ENCODE measurements at places on chromosomes 16 and 17.

GRCh38 chr17:13038931-13039665 lies 21.3 kb upstream of the ELAC2 start:
- DNase-seq, result no peak

DNA sequence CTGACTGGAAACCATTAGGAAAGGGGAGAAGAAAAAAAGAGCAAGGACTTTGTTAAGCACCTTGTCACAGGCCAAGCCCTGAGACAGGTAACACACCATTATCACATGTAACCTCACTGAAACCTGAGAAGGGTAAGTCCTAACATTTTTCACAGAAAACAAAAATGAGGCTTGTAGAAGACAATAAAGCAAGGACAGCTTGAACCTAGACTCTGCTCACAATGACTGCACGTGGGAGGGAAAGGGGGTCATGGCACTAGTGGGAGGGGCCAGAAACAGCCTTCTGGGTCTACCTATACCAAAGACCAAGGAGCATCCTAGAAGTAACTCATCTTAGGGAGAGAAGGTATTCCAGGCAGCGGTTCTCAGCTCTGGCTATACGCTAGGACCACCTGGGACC lies 7.5 kb downstream of the TK2 start:
- no peak for DNase-seq

DNA sequence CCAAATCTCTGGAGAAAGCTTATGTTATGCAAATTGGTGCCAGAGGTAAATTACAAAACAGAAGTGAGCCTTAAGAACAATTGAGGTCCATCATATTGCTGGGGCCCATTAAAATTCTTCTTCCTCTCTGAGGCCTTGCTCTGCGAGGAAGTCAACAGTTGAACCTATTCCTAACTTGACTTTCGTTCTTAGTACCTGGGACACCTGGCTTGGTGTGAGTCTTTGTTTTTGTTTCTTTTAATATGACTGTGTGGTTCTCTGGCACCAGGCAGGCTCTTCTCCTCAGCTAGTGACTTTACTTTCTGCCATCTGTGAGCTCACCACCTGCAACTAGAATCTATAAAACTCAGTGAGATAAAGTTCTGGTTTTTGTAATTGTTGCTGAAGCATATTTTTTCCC lies 120.4 kb downstream of the CBLN1 start:
- no peak for DNase-seq

GRCh38 chr16:28990375-28991040 lies 5.7 kb downstream of the LAT start:
- no peak for DNase-seq

- DNase-seq, result no peak
These were observed 178.3 kb downstream of the PRKCB start for GRCh38 chr16:24013864-24014645.

DNA sequence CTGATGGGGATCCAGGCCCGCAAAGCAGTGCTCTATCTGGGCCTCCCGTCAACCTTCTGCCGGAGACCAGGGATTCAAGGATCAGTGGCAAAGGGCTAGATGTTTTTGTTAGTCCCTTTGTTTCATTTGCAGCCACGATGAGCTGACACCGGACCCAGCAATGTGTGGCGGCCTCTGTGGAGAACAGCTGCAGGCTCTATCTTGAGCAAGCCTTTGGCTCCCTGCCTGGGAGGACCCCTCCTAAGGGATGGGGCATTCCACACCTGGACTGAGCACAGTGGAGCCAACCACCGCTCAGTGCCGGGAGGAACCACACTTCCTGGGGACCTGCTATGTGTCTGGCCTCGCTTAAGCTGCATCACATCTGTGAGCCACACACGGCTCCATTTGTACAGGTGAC lies 215.8 kb downstream of the RBFOX3 start:
- no peak for DNase-seq

GRCh38 chr16:82728901-82729300 lies 102.1 kb downstream of the CDH13 start:
- no peak for DNase-seq

DNA sequence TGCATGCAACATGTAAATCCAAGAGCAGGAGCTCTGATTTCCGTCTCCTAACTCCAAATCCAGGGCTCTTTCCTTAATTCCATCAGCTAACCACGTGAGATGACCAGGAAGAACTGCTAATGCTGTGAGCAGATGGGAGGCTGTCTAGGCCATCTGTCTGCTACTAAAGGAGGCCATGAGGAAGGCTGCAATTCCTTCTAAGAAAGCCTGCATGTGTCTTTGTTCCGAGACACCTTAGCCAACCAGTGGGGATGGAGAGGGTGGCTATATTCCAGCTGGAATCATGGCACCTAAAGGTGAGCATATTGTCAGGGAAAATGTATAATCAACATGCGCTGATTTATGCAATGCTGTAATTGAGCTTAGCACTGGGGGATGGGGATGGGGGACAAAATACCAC lies 267.2 kb upstream of the CDH5 start:
- DNase-seq, result no peak

GRCh38 chr16:82134846-82135245 lies 35.2 kb downstream of the MPHOSPH6 start:
- no peak for DNase-seq

- no peak for DNase-seq
These were observed 27.4 kb upstream of the CPNE2 start for GRCh38 chr16:57064995-57065394.

- no peak for DNase-seq
These were observed 114.1 kb downstream of the SPAG9 start for GRCh38 chr17:51006601-51007000.

- DNase-seq, result no peak
These were observed 477 bp downstream of the CFAP20 start for GRCh38 chr16:58128711-58129096.

- DNase-seq, result no peak
These were observed 23.5 kb downstream of the CFAP97D1 start for GRCh38 chr17:43803758-43804157.
